ENCODE measurements at places on chromosomes 11 and 22. TPM values are rescaled to one million over a fixed set of nuclear protein-coding genes. Genes with fewer than 3 reads are reported as not detected.

The DRICH1 gene
- not detected for total RNA-seq

The CTSW gene
- total RNA-seq: not detected

The SMTNL1 gene
- not detected for total RNA-seq

The IGLL1 gene
- not detected for total RNA-seq

The PISD gene
- total RNA-seq: 31.8 TPM
